ENCODE measurements at places on chromosomes 6 and 20.

- no peak for DNase-seq
Measured at GRCh38 chr6:30691208-30691847, 544 bp upstream of the NRM start.

DNA sequence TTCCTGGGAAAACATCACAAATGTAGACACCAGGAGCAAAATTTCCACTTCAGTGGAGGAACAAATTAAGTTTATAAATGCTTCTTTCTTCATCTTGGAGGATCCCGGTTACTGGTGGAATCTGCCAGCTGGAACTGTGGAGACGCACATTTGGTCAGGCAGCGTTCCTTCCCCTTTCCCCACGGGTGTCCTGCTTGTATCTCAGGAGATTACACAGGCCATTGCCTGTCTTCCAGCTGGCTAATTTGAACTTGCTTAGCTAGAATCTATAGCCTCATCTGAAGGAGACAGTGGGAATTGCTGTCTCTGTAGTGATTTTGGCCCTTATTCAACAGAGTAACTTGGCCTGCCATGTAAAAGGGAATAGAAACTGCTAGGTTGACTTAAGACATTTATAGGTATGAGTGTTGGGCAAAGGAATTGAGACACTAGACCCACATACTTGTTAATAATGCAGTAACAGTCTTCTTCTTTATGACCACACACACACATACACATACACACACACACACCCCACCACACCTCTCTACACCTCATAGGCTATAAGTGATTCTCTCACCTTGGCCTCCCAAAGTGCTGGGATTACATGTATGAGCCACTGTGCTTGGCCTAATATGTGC, 34.4 kb downstream of the TSBP1 start:
- no peak for DNase-seq

- no peak for DNase-seq
Measured at GRCh38 chr6:111588366-111588765, 17.3 kb downstream of the TRAF3IP2 start.

DNA sequence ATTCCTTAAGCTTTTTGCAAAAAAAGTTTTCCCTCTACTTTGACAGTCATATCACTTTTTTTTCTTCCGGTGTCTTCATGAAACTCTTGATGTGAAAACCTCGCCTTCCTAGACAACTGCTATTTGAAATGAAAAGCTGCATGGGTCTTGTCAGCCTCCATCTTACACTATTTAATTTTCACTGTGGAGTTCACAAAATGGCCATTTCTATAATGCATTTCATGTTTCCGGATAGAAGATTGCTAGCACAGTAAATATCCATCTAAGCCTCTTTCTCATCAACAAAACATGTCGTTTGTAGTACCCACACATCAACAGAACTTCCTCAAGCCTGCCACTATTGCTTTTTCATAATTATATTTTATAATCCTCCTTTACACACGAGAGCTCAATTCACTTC, 204.9 kb upstream of the ID4 start:
- no peak for DNase-seq

- no peak for DNase-seq
Measured at GRCh38 chr20:56736285-56736857, 107.3 kb downstream of the TFAP2C start.

DNA sequence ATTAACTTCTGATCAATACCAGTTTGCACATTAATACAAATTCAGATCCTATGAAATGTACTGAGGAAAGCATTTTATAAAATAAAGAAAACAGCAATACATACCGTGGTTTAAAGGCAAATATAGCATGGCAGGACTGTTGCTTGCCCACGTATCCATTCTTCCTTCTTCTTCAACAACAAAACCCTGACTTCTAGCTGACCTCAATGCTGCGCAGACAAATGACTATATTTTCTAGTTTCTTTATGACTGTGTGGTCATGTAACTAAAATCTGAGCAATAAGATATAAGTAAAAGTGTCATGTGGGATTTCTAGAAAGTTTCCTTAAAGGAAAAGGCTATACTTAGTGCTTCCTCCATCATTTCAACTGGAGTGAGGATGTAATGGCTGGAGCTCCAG, 85.0 kb downstream of the CDC40 start:
- no peak for DNase-seq

DNA sequence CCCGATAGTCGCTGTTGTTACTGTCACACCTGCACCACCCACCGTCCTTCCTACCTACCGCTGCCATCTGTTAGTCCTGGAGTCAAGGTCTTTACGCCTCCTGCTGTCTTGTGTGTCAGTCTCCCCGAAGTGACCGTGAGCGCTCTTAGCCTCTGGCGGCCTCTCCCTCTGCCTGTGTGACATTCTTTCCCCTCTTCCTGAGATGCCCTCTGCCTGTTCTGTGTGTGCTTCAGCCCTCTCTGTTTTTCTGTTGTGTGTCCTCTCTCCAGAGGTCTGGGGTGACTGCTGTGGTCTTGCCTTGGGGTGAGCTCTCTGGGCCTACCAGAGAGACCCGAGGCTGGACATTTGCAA, 54.9 kb downstream of the TCP11 start:
- peak; percentile 1 for DNase-seq

Measured in GM19239 (cell line).